ENCODE measurements at places on chromosomes 12 and 14.

DNA sequence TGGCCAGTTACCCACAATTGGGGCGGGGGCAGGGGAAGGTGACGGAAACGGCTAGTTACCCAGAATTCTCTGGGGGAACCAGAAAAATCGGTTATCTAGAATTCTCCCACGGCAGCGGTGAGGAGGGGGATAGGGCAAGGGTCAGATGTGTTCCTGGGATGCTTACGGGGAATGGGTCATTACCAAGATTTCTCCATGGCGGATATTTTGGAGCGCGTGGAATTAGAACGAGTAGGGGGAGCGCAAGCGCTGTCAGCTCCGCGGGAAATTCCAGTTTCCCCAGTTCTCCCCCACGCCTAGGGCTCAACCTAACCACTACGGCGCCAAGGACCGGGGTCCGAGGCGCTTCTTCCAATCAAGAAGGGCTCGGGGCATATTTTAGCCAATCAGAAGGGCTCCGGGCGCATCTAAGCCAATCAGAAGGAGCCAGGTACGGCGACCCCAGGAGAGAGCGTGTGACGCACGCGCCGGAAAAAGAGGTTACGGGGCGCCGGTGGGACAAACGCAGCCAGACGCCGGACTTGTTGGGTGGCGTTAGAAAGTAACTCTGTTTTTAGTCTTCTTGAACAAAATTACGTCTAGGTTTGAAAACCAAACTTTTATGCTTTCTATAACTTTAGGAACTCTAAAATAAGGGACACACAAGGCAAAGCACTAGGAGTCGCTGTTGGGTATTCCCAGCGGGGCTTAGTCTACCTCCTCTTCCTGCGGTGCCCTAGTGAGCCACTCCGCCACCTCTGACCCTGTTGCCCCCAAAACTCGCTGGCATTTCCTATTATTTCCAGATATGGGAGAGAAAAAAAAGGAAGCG is at the start of gene PAN2:
TSS of gene PAN2 (minus strand) at position 322 of the 811 bp plus-strand sequence. CDS start 906 bp downstream, outside the sequence.
- peak; percentile 88 for DNase-seq

DNA sequence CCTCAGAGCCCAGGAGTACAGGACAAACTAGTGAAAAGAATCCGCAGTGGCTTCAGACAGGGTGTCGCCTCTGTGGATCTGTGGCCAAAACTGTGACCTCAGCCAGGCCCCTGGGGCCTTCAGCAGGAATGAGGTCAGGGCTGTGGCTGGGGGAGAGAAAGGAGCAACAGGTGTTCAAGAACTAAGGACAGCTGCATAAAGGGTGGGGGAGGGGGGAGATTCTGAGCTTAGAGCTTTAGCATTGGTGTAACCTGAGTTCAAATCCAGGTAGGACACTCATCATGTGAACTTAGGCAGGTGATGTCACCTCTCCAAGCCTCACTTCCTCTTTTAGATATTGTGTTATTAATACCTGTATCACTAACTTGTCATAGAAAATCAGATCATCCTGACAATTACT is 40.9 kb upstream of the CORO1C start:
- no peak for DNase-seq

DNA sequence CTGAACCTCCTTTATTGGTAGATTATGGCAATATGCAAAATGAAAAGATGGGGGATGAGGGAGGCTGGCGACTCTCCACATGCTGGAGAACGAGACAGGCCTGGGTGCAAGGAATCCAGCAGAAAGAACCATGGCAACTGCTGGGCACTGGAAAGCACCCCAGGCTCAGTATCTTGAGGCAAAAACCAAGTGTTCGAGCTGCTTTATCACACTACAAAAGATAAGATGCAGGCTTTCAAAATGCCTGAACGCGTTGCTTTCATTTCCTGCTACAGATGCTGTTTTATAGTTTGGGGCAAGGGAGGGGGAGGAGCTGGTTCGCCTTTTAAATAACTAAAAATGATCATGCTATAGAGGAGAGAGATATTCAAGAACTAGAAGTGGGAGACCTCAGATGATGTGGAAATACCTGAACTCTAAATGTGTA is 38.9 kb downstream of the NIN start:
- DNase-seq: no peak

GRCh38 chr12:110100315-110100970 is 23.7 kb upstream of the IFT81 start:
- no peak for DNase-seq

GRCh38 chr12:131758016-131758739 is 47.3 kb downstream of the SFSWAP start:
- DNase-seq: no peak

DNA sequence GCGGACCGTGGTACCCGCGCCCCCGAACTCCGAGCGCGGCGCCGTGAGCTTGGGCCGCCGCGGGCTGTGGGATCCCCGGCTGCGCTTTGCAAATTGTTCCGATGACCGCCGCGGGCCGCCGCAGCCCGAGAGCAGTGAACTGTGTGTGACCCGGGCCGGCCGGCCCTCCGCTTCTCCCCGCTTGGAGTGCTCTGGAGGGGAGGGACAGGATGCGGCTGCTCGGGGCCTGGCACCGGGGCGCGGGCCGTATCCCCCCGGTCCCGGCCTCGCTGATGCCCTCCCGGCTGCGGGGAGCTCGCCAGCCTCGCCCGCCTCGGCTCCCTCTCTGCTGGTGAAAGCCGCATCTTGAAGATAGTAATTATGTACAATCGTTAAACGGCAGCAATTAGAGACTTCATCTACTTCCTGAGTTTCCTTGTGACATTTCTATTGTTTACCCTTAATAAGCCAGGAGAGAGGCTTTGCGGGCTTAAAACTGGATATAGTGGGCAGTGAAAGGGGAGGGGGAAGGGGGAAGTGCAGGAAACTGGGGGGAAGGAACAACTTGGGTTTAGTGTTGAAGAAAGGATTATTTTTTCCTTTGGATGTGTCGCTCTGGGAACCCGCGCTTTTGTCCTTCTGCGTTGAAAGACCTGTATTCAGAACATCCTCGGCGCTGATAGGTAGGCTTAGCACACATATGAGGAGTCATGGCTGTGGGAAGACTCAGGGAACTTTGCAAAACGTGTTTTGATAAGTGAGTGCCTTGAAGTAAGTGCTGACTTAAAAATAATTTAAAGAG is 1.2 kb downstream of the PELI2 start:
- DNase-seq: no peak

GRCh38 chr12:11668611-11669010 is 19.1 kb downstream of the ETV6 start:
- no peak for DNase-seq

DNA sequence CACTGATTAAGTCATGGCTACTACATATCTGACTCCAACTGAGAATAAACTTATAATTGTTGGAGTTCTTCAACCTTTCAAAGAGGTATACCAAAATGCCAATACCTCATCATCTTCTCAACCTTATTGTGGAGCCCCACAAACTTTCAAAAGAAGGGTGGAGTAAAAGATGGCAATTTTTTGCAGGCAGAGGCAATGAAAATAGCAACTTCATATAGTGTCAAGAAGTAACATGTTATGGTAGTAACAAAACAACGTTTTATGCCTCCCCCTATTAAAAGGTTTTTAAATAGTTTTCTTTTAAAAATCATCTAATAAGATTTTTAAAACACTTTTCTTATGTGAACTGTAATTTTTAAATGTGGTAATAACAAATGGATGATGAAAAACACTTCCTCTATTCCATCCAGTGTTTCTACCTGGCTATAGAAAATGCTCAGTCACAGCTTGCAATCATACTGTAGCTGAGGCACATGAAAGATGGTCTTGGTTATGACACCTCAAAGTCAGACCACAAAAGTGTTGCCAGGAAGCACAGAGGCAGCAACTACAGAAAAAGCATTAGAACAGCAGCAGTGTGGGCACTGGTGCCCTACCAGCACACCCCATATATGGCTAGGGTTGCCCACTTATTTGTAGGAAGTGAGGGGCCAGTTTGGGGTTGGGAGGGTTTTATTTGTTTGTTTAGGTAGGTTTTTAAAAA is 7.0 kb downstream of the PPP1R12A start:
- no peak for DNase-seq

DNA sequence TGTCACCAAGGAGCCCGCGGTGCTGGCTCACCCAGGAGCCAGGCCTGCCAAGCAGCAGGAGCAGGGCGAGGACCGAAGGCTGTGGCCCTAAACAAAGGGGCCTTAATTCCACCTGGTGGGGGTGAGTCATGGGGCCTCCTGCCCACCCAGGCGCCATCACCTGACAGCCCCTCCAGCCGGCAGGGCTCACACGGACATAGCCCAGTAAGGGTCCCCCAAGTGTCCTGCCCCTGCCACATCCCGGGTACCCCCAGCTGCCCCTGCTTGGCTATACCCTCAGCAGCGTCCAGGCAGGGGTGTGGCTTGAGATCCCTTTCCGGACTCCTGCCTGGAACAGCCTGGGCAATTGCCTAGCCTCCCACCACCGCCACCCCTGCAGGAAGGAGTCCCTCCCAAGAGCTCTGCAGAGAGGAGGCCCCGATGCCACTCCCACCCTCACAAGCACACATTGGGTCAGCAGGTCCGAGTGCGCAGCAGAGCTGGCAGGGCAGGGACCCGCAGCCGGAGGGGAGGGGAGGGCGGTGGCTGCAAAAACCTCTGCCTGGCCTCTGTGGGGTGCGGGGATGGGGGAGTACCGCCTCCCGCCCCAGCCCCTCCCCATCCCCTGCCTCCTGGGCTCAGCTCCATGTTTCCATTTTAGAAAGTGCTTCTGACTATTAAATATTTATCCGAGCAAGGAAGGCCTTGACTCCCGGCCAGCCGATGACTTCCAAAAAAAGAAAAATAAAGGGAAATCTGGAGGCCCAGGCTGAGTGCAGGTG is 4.6 kb downstream of the AHNAK2 start:
- DNase-seq: peak; percentile 57

DNA sequence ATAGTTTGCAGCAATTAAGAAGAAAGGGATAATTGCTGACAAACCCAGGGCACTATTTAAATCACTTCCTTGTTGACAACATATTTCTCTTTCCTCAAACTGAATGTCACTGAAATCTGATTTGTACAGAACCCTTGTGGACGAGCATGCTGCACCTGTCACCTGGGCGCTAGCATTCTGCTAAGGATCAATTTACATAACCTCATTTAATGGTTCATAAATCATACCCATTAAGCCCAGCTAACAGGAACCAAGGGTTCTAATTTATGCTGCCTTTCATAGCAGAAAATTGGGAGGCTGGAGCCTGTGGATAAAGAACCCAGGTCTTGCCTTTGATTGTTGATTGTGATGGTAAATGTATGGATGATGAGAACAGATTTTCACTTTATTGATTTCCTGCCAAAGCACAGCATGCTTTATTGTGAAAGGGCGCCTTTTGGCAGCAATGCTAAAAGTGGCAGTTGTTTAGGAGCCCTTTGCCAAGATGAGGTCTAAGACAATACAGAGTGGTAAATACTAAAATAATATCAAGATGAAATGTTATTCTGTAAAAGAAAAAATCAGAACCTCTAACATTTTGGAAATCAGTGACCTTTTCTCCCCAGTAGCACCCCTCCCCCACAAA is 95.4 kb downstream of the NKX2-1 start:
- no peak for DNase-seq

GRCh38 chr12:71664411-71665089 is 449 bp downstream of the THAP2 start:
- DNase-seq: no peak

GRCh38 chr14:23670481-23670880 is 34.3 kb downstream of the DHRS2 start:
- no peak for DNase-seq

GRCh38 chr12:74794522-74794921 is 256.9 kb downstream of the ATXN7L3B start:
- DNase-seq: no peak

- DNase-seq: no peak
Observed at GRCh38 chr12:95881331-95881955, 22.7 kb downstream of the SNRPF start.

GRCh38 chr12:74393272-74393671 is 144.4 kb upstream of the ATXN7L3B start:
- DNase-seq: no peak

DNA sequence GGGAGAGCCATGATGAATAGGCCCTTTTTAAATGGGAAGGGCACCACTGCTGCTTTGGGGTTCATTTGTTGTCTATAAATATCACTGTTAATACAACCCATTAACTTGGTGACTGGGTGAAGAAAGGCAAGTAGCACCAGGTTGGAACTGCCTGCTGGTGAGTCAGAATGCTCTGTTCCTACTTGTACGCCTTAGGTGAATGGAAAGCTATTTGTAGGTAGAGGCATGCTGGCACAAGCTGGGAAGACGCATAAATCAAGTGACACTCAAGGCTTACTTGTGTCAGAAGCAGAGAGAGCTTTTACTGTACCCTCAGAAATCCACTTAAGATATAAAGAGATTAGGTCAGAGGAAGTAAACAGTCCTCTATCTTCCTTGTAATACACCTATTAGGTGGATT is 142.5 kb downstream of the TMX1 start:
- DNase-seq: no peak

DNA sequence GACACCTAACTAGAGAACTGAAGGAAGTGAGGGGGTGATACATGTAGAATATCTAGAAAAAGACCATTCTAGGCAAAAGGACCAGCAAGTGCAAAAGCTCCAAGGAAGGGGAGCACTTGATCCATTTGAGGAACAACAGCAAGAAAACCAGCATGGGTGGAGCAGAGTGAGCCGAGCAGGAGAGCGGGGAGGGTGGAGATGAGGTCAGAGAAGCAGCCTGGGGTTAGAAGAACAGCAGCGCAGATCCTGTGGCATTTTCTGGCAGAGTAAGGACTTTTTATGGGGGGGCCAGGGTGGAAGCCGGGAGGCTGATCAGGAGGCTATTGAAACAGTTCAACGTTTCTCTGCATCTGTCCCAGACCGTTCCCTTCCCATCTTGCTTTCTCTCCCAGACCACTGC is 24.5 kb upstream of the TMCC3 start:
- DNase-seq: no peak

GRCh38 chr12:57813971-57814772 is 4.4 kb downstream of the AVIL start:
- no peak for DNase-seq

DNA sequence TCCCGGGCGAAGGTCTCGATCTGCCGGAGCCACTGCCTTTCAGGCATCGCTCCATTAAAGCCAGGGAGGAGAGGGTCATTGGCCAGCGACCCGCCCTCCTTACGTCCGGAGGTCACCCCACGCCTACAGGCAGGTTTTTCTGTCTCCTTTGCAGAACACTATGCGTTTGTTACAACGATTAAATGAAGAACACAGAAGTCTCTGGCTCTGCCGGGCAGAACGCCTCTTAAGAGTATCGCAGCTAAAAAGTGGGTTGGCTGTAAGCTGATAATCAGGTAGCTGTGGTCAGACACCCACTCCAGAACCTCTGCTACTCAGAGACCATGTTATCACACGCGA is 15.0 kb downstream of the OTX2 start:
- no peak for DNase-seq

All from GM04503 (cell line).